NCI-H226 (cell line): ENCODE measurements at places on chromosomes 1 and 21.
A peak's percentile ranks its signal among the peaks of the same experiment; 100 is the strongest.

GRCh38 chr21:35628316-35628715, 432.0 kb downstream of the SETD4 start:
- DNase-seq = peak; percentile 24

GRCh38 chr1:187203257-187203656, 374.5 kb downstream of the PLA2G4A start:
- DNase-seq = peak; percentile 69

DNA sequence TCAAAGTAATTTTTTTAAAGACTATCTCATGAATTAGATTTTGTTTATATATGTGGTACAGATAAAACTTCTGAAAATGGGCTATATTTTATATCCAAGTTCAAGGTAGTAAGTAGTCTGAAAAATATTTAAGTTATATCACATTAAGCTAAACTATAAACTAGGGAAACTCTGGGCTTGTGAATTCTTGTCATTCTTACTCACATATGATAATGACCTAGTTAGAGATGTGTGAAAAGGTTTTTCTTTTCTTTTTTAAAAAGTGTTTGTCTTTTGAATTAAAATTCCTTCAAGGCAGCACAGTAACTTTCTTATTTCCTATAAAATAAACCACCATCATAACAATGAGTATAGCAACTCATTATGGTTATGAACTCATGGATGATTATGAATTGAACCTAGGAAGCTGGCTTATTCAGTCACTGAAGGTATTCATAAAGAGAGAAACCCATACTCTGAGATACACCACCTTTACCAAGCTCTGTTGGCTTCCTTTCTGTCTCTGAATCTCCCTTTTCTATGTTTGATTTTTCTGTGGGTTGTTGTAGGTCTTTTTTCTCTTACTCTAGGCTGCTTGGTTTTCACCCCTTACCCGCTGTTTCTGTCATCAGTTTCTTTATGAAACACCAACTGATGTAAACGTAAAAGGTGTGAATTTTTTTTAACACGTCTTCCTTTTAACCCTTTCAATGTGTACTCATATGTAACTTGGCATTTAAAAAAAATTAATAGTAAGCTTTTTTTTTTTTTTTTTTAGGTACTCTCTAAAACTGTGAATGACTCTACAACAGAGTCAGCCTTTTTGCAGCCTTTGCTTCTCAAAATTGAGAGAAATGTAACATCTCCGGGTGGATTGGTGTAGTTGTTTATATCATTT, 25.2 kb downstream of the IL12RB2 start:
- no peak for DNase-seq

- no peak for DNase-seq
These were observed 14.0 kb upstream of the BATF3 start for GRCh38 chr1:212713465-212714136.

GRCh38 chr1:2019571-2020309, 595 bp downstream of the GABRD start:
- DNase-seq = no peak

DNA sequence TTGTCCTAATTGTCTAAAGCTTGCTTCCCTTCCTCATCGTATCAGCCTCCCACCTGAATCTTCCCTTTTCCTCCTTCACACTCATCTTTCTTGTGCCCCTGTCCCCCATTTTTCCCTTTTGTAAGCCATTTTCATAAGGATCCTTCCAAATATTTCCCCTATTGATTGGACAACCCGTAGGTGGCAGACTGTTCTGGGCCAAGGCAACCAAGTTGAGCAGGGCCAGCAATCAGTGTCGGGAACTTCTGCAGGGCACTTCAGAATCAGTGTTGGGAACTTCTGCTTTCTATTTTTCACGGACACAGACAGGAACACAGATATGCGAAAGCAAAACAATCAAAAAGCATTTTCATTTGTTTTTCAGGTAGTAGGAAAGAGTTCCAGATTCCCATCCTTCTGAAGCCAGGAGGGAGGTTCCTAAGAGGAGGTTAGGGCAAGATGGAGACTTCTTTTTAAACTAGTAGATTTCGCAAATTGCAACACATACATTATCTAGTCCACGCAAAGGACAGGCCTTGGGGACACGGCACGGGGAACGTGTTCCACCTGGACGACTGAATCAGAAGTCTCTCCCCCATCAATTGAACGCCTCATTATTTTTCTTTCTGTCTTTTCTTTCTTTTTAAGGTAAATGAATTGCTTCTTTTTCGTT, 691 bp upstream of the MPZL1 start:
- peak; percentile 19 for DNase-seq

GRCh38 chr1:61645476-61645875, 79.5 kb downstream of the TM2D1 start:
- no peak for DNase-seq

GRCh38 chr21:42531771-42532170, 18.1 kb downstream of the SLC37A1 start:
- DNase-seq = no peak

- no peak for DNase-seq
These were observed 150.8 kb downstream of the VPS13D start for GRCh38 chr1:12380326-12381249.

DNA sequence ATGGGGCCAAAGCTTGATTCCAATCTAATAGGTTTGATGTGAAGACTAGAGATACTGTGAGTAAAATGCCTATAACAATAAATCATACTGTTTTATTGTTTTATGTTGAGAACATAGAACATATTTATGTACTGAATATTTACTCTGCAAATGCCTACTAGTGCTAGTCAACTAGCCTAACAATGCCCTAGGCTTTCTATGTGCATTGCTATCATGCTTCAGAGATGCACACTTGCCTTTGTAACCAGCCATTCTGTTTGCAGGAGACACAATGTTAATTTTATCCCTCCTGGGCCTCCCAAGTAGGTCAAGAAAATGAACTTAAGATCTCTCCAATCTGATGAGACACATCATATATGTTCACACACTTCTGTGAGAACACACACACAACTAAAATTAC, 530.8 kb upstream of the BEND5 start:
- DNase-seq = no peak

DNA sequence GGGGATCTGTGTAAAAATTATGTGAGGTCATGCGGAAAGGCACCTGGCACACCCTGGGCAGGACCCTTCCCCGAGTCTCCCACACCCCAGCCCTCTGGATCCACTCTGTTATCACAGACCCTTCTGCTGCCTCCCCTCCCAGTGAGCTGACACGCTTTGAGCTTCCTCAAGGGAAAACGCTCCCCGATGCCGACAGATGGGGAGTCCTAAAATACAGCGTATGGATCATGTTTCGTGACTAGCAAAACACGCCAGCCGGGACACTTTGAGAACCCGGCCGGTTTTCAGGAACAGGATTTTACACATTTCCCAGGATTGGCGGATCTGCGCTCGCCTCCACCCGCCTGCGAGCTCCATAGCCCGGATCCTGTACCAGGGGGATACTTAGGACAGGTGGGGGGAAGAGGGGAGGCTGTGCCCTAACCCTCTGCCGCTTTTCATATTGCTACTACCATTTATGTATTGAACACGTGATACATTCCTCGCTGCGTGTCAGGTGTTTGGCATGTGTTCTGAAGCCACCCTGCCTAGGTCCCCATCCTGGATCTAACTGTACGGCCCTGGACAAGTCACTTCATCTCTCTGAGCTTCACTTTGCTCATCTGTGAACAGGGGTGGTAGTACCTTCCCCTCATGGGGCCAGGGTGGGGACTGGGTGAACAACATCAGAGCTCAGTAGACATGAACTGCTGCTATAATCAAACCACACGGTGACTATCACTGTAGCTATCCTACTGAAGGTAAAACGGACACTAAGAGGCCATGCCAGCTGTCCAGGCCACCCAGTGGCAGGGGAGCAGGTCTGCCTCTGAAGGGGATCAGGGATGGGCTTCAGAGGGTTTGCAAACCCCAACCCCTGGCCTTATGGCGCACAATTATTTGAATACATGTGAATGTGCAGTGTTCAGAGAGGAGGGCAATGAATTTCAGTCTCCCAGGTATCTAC, 63.2 kb downstream of the SSBP3 start:
- DNase-seq = no peak

- no peak for DNase-seq
These were observed 195.2 kb downstream of the PBX1 start for GRCh38 chr1:164754088-164754600.

- DNase-seq = peak; percentile 64
These were observed 91.6 kb downstream of the LRRC8C start for GRCh38 chr1:89724369-89725010.

DNA sequence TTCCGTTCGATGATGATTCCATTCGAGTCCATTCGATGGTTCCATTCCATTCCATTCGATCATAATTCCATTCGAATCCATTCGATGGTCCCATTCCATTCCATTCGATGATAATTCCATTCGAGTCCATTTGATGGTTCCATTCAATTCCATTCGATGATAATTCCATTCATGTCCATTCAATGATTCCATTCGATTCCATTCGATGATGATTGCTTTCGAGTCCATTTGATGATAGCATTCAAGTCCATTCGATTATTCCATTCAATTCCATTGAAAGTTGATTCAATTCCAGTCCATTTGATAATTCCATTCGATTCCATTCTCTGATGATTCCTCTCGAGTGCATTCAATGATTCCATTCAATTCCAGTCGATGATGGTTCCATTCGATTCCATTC, 3895.3 kb downstream of the SRGAP2C start:
- no peak for DNase-seq

GRCh38 chr21:14513804-14514203, 32.3 kb downstream of the SAMSN1 start:
- DNase-seq = no peak

- no peak for DNase-seq
These were observed 97.1 kb downstream of the ETS2 start for GRCh38 chr21:38902608-38903445.

DNA sequence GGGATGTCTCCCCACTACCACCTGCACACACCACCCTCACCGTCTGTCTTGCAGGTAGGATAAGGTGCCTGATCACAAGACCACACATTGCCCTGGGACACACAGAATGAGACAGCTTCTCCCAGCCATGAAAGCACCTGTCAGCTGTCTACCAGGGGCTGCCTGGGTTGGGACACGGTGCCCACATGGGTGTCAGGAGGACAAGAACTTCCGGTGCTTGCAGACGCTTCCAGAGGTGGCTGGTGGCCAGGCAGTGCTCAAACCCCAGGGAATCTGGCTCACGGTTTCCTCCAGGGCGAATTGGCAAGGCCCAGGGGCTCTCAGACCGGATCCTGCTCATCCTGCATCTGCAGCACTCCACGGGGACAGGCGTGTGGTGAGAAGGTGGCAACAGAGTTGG, 182.6 kb upstream of the ARHGEF16 start:
- DNase-seq = no peak

GRCh38 chr1:180550241-180550640, 8.5 kb upstream of the OVAAL start:
- no peak for DNase-seq

DNA sequence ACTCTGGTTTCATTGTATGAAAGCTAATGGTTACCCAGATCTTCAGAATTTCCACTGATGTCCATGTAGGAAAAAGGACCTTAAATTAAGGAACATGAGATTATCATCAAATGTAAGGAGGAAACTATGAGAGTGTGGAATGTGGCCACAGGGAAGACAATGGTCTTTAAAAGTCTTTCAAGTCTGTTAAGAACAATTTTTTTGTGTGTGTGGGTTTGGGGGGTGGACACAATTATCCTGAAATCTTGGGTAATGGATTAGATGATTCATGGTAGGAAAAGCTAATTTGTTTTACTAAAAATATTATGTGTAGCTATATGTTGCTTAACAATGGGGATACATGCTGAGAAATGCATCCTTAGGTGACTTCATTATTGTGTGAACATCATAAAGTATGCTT, 72.9 kb downstream of the PLA2G4A start:
- DNase-seq = no peak

DNA sequence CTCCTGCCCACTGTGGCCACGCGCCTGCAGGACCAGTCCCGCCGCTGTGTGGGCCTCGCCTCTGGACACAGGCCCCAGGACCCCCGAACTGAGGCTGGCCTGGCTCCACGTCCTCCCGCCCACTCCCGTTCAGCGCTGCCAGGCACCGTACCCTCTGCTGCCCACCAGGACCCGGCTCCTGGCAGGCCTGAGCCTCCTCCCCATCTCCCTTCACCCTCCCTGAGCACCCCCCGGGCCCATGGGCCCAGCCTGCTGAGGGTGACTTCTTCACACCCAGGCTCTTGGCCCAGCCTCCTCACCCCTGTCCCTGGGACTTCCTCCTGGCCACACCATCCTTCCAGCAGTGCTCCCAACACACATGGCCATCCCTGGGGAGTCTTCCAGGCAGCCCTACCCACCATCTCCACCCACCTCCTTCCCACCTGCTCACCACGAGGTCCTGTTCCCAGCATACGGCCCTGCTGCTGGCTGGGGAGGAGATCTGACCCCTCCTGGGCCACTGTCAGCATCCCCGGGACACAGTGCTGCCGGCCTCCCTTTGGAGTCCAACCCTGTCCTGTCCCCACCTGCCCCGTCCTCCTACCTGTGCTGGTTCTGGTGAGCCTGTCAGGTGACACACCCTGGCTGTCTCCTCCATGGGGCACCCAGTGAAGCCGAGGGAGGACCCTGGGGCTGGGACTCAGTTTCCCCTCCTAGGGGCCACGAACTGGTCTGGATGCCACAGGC, 53.7 kb downstream of the SLX9 start:
- DNase-seq = no peak

DNA sequence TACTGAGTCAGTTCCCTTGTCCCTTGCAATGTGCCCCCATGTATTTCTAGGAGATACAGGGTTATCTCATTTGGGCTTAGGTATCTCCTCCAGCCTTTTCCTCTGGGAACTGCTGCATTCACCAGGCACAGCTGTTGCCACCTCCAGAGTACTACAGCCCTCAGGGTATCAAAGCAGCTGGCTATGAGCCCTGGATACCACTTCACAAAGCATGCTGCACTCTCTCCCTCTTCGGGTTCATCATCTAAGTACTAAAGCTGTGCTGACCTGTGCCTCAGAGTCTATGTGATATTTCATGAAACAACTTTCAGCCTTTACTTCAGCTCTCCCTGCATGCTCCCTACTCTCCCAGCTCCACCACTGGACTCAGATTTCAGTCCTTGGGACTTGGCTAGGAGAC, 62.3 kb downstream of the CCDC185 start:
- DNase-seq = no peak

DNA sequence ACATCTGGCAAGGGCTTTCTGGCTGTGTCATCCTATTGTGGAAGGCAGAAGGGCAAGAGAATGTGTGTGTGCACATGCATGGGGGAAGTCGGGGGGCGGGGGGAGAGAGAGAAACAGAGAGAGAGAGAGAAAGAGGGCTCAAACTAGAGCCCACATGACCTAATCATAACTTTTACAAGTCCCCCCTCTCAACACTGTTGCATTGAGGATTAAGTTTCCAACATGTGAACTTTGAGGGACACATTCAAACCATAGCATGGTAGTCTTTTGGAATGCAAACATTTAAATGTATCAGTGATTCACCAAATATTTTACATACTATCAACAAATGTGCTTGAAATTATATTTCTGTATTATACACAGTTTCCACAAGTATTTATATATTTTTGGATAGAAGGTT, 655.4 kb upstream of the B3GALT2 start:
- no peak for DNase-seq

- DNase-seq = no peak
These were observed 1052.8 kb downstream of the TTLL7 start for GRCh38 chr1:82946096-82946605.

DNA sequence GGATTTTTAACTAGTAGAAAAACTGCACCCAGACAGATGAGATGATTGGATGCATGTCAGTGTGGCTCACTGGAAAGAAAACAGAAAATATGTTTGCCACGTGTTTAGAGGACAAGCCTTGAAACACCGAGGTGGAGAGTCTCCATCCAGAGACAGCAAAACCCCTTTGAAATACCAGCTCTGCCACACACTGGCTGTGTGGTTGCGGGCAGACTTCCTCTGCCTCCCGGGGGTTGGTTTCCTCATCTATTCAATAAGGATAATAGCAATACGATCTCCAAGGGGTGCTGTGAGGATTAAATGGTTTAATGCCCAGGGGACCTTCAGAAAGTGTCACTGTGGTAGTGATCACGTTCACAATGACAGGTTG, 67.2 kb upstream of the PARP1 start:
- no peak for DNase-seq
